Frontal cortex (tissue), 4 donors: ENCODE measurements at places on chromosomes 4 and X. TPM values are rescaled to one million over a fixed set of nuclear protein-coding genes. Genes with fewer than 3 reads are reported as not detected.
A peak's percentile ranks its signal among the peaks of the same experiment; 100 is the strongest.

Gene PDLIM5
- total RNA-seq: 20.0 TPM

Gene RXFP1
- 33.0 TPM for total RNA-seq

Gene YY2
- 0.82 TPM for total RNA-seq

Gene APOOL
- total RNA-seq: 5.3 TPM

Gene GALNTL6
- total RNA-seq: 23.6 TPM

Gene IRS4
- 1.2 TPM for total RNA-seq

DNA sequence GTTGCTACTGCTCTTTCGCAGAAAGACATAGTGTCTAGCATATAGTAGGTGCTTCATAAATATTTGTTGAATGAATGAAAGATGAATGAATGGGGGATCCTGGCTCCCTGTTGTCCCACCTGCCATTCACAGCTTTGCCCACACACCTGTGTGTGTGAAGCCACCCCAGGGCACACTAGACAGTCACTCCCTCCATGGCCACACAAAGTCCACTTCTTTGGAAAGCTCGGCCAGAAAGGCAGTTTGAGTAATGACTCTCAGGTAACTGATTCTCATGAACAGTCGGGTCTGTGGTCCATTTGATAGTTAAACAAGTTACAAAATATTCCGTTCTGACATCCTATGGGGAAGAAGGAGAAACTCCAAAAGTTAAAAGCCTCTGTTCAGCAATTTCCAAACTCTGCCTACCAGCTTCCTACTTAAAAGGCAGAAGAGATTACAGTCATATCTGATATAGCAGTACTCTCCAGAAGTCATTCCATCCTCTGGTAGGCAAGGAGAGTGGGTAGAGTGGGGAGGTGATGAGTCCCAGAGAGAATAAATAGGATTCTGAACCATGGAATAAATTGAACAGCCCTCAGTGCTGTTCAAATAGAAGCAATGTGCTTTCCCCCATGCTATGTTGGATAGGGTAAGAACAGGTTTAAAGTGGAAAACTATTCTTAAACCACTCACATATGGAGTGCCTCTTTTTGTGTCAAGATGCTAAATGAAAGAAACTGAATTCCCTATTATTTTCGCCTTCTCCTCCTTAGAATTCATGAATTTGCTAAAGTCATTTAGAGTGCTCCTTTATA lies 204.9 kb upstream of the GALNT7 start:
- no peak for DNase-seq

DNA sequence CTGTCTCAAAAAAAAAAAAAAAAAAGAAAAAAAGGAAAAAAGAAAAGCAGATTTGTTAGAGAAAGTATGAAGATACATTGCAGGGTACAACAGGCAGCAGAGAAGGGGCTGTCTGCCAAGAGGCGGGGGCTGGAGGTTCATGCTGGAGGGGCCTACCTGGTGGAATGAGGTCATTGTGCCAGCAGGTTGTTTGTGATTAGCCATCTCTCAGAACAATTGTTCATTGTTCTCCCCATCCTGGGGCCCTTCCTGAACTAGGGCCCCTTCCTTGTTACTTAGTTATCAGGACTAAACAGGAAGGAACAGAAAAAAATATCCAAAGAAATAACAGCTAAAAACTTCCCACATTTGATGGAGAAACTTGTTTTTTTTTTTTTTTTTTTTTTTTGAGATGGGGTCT lies 14.0 kb upstream of the GPKOW start:
- no peak for DNase-seq

- DNase-seq: no peak
Observed at GRCh38 chr4:169815606-169816005, 57.9 kb upstream of the HPF1 start.

DNA sequence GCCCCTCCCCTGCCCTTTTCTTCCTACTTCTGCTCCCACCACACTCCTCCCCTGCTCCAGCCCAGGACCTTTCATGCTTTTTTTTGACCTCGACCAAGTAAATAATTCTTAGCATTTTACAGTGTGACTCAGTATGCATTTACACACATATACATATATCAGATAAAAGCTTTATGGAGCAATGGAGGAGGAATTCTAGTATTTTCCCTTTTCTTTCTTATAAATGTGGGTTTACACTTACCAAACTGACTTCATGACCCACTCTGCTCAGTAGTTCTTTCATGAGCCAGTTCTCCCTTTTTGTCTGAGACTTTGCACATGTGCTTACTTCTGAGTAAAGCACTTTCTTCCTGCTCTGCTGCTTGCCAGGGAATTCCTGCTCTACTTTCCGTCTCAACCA lies 111.8 kb upstream of the H2AZ1 start:
- DNase-seq: no peak

- no peak for DNase-seq
Observed at GRCh38 chr4:183988874-183989273, 83.8 kb downstream of the STOX2 start.

- DNase-seq: no peak
Observed at GRCh38 chr4:186557486-186557885, 2.1 kb upstream of the MTNR1A start.

GRCh38 chr4:5965225-5965624 lies 53.0 kb downstream of the C4orf50 start:
- no peak for DNase-seq

DNA sequence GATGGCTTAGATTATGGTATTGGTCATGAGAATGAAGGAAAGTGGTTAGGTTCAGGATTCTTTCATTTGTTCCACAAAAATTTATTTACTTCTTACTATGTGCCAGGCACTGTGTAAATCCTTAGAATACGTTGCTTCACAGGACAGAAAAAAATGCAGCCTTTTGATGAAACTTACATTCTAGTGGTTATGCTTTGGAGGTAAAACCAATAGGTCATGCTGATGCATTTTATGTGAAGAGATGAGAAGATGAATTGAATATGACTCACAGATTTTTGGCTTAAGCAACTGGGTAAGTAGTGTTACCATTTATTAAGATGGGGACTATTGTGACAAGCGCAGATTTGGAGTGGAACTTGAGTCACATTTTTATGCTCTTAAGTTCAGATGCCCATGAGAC lies 165.3 kb downstream of the GLRA2 start:
- DNase-seq: no peak

DNA sequence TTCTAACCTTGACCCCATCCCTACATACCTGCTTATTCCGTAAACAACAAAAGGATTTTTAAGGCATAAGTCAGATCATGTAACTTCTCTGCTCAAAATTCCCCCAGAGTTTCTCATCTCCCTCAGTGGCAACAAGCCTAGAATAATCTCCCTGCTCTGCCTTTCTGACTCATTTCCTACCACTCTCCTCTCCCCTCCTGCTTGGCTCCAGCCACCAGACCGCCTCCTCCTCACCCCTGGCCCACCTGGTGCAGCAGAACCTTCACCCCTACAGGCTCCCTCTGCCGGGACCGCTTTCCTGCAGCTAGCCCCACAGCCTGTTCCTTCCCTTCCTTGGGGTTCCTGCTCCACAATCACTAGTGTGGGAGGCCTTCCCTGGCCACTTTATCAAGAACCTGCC lies 32.1 kb downstream of the TSPAN5 start:
- no peak for DNase-seq

GRCh38 chr4:23015821-23016220 lies 323.1 kb downstream of the GBA3 start:
- no peak for DNase-seq

DNA sequence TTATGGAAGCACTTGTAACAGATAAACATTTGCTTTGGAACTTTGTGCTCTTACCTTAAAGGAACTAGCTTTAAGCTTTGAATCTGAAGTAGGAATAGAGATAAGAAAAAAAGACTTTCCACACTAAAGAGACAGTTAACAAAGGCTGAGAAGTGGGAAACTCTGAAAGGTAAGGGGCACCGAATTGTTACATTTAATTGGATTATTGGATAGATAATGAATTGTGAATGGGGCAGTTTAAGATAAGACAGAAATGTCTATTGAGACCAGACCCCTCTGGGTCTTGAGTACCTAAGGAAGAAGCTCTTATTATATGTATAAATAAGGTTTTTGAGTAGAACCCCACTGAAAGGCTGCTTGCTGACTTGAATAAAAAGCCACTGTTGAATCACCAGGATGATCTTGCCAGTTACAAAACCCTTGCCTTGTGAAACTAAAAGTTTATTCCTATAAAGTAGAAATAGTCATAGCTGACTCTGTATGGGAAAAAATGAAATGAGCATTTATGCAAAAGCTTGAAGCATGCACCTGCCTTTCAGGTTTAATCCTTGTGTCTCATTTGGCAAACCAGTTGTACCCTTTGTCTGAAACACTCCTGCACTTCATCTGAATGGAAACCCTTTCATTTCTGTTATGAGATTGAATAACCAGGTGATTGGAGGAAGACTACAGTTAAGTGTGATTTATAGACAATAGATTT lies 423.2 kb downstream of the RPA4 start:
- DNase-seq: no peak

- no peak for DNase-seq
Observed at GRCh38 chr4:143406523-143406922, 69.8 kb downstream of the GAB1 start.

DNA sequence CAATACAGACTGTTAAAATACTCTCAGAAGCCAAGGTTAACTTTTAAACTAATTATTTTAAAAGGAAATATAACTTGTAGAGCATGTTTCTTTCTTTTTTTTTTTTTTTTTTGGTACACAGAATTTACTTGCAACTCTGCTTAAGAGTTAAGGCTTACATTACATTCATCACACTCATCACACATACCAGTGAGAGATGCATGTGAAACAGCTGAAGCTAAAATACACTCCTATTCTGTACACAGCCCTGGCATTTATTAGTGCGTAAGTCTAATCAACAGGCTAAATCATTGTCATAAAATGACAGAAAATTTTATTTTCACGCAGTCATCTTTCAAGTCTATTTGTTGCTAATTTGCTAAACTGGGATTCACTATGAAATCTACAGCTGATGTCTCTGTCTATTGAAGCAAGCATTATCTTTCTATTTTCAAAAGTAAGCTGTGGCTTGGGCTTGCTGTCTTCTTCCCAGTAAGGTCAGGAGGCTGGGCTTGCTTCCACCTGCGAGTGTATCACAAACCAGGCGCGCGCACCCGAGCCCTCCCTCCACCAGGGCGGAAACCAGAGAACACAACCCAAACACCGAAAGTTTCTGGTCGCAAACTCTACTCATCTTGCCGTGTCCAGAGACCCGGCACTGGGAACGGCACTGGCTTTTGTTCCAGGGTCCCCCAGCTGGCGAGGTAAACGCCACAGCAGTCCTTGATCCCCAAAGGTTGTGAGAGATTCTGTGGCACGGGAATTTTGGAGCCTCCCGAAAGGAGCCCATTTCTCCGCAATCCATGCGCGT lies 3.9 kb downstream of the MAML3 start:
- DNase-seq: peak; percentile 24

- no peak for DNase-seq
Observed at GRCh38 chr4:151192556-151193235, 84.3 kb upstream of the PRSS48 start.

- no peak for DNase-seq
Observed at GRCh38 chrX:119389214-119389613, 9.9 kb upstream of the SLC25A43 start.

DNA sequence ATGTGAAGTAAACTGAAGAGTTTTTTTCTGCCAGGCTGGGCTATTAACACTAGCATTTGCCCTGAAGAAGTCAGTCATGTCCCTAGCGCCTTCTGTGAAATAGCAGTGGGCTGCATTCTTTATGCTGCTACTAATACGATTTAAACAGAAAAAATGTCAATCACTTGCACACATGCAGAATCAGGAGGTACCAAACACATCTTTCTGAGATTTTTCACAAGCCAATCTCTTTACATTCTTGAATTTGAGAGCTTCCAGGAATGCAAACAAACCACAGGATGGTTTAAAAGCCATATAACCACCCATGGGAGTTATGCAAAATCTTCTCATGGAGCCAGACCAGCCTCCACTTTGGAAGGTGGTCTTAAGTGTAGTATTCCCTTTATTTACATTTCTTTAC lies 220.1 kb downstream of the IQCM start:
- no peak for DNase-seq

- no peak for DNase-seq
Observed at GRCh38 chr4:152926959-152927358, 9.2 kb upstream of the FHDC1 start.

- DNase-seq: no peak
Observed at GRCh38 chr4:176034499-176034898, 31.1 kb upstream of the WDR17 start.

- no peak for DNase-seq
Observed at GRCh38 chrX:107678957-107679740, 50.8 kb downstream of the PRPS1 start.

GRCh38 chrX:154368630-154369448 lies 5.6 kb downstream of the FLNA start:
- no peak for DNase-seq
